Stimulated activated CD4-positive, alpha-beta T cell treated with anti-CD3 and anti-CD28 coated beads, Interleukin-12 subunit alpha, Interleukin-12 subunit beta, amount 100 ng/mL, for 48 hours (primary cell): ENCODE measurements at places on chromosomes 3 and 15.
A peak's percentile ranks its signal among the peaks of the same experiment; 100 is the strongest.

- no peak for DNase-seq
Measured at GRCh38 chr15:93089727-93090305, 805 bp upstream of the RGMA start.

GRCh38 chr3:50573566-50574443 lies 4.5 kb downstream of the HEMK1 start:
- DNase-seq: peak; percentile 76

GRCh38 chr15:91192690-91193377 lies 92.8 kb downstream of the SV2B start:
- DNase-seq: no peak

- DNase-seq: no peak
Measured at GRCh38 chr3:183504597-183504996, 50.9 kb downstream of the KLHL6 start.

DNA sequence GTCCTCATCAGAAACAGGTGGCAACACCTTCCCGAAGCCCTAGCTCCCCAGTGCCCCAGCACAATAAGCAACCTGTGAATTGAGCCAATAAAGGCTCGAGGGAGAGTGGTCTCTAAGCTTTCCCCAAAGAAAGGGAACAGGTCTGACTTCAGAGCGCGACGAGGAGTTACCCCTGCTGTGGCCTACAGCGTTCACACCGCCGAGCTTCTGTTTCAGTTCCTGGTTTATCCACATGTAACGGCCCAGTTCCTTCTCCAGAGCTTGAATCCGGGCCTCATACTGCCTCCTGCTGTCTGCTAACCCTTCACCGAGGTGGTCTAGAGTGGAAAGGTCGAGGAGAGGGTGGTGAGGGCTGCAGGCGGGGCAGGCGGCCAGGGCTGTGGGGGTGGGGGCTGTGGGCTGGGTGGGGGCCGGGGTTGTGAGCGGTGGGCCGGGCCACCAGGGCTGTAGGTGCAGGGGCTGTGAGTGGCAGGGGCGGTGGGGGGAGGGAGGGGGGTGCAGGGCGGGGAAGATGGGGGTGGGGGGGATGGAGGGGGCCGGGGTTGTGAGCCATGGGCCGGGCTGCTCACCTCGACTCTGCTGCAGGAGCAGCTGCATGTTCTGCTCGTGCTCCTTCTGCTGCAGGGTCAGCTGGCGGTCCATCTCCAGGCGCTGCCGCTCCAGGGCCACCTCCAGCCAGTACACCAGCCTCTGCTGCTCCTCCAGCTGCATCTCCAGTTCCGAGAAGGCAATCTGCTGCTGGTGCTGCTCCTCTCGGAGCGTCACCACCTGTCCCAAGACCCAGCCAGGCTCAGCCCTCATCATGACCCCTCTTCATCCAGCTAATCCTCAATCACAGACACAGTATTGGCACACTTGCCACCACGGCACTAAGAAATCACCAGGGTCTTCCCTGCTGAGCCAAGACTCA lies 26.2 kb downstream of the KIF7 start:
- DNase-seq: no peak

GRCh38 chr3:45659661-45660566 lies 29.3 kb upstream of the SACM1L start:
- DNase-seq: no peak

DNA sequence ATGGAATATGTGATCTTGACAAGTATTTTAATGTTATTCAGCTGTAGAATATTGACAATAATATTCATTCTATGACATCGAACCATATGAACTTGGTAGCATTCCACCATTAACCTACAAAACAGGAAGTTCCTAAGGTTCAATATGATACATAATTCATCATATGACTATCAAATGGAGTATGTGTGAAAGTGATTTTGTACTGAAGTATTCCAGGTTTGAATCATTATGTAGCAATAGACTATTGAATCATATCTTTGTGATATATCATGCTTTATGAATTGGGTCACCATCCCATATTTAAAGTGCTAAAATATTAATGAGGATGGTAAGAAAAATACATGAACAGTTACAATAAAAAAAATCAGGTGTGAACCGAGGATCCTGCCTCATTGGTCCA lies 95.1 kb downstream of the TP63 start:
- no peak for DNase-seq

DNA sequence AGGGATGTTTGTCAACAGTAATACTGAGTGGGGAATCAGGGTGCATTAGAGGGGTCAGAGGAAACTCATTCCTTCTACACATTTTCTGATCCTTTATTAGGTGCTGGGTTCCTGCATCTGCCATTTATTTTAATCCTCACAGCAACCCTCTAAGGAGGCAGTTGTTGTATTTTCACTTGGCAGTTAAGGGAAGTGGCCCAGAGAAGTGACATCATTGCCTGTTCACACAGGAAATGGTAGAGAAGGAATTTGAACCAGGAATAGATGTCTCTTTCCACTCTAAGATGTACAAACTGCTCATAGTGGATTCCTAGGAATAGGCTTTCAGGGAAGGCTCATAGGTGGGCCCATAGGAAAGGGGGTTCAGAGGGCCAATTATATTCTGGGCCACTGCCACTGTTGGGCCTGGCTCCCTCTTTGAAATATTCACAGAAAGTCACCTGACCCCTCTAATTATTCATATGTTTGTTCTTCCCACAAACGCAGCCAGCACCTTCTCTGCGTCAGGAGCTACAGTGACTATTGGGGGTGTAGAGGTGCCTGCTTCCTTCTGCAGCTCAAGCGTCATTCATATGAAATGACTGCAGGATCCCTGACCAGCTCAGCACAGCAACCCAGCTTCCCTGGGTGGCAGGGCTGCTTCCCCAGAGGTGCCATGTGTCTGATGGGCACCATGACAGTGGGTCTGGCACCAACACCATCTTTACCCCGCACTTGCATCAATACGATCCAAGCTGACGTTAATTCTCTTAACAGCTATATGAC lies 163.9 kb upstream of the SMAD3 start:
- no peak for DNase-seq

DNA sequence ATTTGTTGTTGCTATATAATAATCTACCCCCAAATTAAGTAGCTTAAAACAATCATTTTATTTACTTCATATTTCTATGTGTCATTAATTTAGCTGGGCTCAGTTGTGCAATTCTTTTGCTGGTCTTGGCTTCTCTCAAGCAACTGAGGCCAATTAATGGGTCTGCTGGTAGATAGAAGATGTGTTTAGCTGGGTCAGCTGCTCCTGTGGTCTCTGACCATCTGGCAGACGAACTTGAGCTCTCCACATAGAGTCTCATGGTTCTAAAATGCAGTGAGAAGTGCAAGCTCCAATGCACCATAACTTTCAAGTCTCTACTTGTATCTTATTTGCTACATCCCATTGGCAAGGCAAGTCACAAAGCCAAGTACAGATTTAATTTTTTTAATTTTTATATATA lies 515.6 kb downstream of the ZIC1 start:
- no peak for DNase-seq

GRCh38 chr3:38968891-38969290 lies 82.9 kb downstream of the SCN11A start:
- no peak for DNase-seq

DNA sequence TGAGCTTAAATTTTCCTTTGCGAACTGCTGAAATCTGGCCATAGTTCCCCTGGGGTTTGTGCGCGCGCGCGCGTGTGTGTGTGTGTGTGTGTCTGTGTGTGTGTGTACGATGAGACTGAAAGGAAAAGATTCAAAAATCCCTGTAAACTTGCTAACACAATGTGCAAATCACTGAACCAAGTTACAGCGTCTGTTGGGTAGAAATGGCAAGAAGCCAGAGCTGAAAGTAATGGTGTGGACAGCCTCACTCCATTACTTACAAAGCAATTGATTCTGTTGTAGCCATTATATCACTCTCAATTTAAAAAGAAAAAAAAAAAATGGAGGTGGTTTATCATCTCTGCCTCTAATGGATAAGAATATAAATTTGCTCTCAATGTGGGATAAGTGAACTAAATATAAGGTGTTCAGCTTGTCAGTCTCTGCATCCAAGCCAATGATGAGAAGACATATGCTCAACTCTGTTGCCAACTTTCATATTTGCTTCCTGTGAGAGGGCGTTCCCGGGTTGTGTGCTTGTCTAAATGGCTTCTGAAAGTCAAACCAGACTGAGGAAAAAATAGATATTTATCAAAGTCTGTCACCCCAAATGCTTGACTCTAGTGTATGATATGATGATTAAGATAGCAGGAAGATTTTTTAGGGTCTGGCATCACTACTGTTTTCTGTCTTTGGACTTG lies 422.2 kb downstream of the ZNF385D start:
- no peak for DNase-seq

- DNase-seq: peak; percentile 23
Measured at GRCh38 chr15:85044251-85044853, 62.7 kb downstream of the PDE8A start.

DNA sequence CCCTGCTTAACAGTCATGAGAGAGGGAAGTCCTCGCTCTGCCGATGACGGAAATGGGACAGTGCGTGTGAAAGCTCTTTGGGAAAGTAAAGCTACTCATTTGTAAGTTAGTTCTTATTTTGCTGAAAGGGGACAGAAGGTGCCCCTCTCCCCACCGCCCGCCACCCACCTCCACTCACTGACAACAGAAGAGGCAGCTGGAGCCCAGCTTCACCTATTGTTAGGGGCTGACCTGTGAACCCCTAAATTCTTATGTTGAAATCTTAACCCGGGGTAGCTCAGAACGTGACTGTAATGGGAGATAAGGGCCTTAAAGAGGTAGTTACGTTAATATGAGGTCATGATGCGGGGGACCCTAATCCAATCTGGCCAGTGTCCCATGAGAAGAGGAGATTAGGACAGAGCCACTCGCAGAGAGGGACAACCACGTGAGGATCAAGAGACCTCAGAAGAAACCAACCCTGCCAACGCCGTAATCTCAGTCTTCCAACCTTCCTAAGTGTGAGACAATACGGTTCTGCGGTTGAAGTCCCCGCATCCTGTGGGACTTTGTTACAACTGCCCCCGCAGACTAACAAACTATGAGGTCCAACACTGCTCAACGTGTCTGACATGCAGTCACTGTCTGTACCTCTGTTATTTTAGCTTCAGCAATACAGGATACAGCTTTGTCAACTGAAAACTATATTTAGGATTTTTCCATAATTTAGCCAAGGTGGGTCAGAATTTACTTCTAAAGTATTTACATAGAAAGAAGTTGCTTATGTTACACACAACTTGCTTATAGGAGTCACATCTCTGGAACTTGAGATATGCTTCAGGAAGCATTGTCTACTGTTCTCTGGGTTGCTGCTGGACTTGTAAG lies 51.7 kb downstream of the PCSK6 start:
- no peak for DNase-seq
